Heart right ventricle (tissue), 16 donors: ENCODE measurements at places on chromosomes 16 and 17. TPM values are rescaled to one million over a fixed set of nuclear protein-coding genes. Genes with fewer than 3 reads are reported as not detected.

GRCh38 chr17:47188271-47188875, 722 bp downstream of the CDC27 start:
- peak; percentile 26 for DNase-seq

DNA sequence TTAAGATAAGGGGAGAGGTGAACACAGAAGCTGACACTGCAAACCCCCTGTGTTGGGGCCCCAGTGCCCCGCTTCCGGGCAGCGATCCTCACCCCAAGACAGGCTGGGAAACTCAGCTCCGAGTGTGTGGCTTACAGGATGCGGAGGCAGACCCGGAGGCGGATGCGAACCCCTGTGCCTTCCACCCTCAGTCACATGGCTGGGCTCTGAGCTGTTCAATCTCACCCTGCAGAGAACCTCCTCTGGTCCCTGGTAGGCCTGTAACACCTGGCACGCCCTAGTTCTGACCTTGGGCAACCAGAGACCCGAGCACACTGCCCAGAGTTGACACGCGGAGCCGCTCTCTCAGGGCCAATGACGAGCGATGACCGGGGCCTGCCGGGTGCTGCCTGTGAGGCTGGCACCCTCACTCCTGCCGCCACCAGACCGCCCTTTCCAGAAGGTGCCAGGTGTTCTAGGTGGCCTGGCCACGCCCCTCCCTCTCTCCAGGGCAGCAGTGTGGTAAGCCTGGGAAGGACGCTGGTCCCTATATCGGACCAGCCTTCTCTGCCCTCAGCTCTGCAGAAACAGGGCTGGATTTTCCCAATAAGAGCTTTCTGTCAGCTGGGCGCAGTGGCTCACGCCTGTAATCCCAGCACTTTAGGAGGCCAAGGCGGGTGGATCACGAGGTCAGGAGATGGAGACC, 23.3 kb downstream of the MEAK7 start:
- no peak for DNase-seq

DNA sequence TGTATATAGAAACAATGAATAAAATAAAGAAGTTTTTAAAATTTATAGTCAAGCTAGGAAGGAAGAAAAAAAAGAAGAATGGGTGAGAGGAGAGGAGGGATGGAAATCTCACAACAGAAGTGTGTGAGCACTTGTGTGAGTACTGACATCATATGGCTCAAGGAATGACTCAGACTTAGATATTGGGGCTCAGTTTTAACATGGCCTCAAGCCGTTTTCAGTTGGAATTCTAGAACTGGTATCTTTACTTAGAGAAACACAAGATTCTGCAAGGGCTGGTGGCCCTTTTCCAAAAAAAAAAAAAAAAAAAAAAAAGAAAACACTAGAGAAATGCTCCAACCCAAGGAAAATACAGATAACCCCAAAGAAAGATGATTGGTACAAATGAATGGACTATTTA, 55.1 kb downstream of the STXBP4 start:
- no peak for DNase-seq

- DNase-seq: no peak
Measured at GRCh38 chr16:35140293-35140986, 1681.0 kb downstream of the TP53TG3F start.

GRCh38 chr16:54932021-54932660, 1.5 kb downstream of the IRX5 start:
- no peak for DNase-seq

DNA sequence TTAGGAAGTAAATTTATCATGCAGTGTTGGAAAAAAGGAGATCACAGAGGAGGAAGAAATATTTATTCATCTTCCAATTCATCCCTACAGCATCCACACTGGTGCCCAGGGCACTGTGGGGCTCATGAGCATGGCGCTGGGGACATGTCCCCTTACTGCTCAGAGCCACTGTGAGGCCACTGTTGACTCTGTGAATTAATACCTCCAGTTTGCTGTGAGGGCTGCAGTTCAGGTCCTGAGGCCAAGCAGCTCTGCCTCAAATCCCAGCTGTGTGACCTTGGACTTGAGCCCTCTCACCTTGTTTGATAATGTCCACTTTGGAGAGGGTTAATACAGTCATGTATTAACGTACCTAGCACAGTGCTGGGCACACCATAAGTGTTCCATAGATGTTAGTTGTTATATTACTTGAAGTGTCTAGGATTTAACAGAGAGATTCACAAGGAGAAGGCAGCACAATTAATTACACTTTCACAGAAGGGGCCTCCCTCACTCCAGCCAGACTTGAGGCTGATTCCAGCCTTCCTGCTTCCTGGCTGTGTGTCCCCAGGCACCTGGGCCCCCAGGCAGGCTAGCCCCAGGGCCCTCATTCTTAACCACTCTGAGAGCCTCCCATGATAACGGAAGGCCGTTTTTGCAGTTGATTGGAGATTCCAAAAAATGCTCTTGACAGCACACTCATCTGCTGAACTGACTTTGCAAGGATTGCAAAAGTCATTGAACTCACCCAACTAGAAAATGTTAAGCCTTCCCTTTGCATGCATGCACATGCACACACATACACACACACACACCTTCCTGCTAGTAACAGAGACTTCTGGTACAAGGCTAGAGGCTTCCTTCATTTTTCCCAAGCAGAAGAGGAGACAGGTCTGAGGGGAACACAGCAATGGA, 29.4 kb downstream of the KATNIP start:
- DNase-seq: no peak

GRCh38 chr16:22210854-22211253, 4.8 kb downstream of the EEF2K start:
- no peak for DNase-seq

GRCh38 chr17:39576187-39576586, 31.5 kb downstream of the NEUROD2 start:
- DNase-seq: no peak

- DNase-seq: peak; percentile 97
Measured at GRCh38 chr16:29811170-29811895, 660 bp upstream of the PRRT2 start.

DNA sequence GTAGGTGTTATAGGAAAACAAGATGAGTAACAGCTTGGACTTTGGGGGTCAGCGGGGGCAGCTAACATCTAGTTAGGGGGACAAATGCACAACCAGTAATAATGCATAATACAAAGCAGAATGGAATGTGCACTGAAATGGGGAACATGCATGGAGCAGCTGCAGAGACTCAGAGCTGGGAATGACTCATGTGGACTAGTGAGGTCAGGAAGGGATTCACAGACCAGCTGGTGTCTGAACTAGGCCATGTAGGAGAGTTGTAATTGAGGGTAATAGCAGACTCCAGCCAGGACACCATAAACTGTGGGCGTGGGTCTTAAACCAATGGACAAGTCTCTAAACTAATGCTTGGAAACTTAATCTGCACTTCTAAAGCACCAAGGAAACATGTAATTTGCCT, 176.8 kb upstream of the ASIC2 start:
- DNase-seq: peak; percentile 8

DNA sequence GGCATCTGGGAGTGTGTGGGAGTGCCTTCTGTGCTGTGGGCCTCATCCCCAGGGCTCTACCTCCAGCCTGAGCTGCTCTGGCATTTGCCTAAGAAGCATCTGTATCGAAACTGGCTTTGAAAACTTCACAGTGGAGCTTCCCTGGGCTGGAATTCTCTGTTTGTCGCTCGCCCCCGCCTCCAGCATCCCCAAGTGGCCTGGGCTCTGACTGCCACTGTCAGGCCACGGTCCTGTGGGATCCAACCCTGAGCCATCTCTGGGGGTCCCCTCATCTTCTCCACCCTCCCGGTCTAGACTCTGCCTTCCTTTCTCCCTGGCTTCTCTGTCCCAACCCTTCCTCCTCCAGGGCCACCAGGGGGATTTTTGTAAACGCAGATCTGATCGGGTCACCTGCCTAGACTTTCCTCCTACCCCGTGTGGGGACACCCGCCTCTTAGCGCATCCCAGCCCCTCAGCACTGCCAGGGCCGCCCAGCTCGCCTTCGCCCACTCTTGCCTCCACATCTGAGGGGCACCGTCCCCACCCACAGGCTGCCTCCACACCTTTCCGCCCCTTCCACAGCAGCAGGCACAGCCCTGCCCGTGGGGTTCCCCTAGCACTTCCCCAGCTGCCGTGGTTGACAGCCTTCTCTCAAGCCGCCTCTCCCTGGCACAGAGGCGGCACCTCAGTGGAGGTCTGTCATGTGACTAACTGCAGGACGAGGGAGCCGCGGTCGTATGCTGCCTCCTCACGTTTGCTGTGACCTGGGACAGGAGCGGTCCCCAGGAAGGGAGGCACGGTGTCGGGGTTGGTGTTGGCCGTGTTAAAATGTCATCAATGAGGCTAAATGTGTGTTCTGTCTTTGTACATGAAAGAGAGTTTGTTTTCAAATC, 12.0 kb downstream of the TBC1D24 start:
- peak; percentile 59 for DNase-seq

TP53TG3F gene
- not detected for polyA plus RNA-seq

CACNG1 gene
- polyA plus RNA-seq: not detected

OSGIN1 gene
- polyA plus RNA-seq: 10.5 TPM

TBC1D3I gene
- polyA plus RNA-seq: not detected

DNAI2 gene
- polyA plus RNA-seq: not detected

SOST gene
- polyA plus RNA-seq: not detected
